Stimulated activated CD8-positive, alpha-beta memory T cell treated with anti-CD3 and anti-CD28 coated beads, Interleukin-7, amount 100 ng/mL, for 1 hour (primary cell): ENCODE measurements at places on chromosomes 6 and 20.

GRCh38 chr6:116238083-116238482, 15.8 kb downstream of the TSPYL4 start:
- DNase-seq: no peak

DNA sequence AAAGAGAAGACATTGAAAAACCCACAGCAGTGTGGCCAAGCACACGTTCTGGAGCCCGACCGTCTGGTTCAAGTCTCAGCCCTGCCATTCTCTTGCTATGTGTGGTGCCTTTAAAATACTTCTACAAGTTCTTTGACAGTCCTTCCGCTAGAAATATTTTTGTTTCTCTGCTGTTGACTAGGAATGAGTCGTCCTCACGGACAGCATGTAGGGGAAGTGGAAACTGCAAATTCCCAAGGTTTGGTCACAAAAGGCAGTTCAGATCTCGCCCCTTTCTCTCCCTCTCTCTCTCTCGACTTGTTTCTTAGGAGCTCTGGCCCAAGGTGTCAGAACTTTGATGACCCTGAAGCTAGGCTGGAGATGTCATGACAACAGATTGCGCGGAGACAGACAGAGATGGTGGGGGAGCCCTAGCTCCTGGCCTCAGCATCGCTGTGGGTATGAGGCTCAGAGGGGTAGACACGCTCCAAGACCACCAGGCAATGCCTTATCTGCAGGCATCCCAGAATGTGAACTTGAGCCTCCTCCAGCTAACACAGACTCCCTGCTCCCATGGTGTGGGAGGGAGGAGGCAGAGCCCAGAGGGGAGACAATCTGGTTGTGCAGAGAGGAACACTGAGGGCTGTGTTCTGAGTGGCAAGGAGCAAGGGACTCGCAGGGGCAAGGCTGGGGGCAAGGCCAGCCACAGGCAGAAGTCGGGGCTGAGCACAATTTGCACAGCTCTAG, 368.9 kb upstream of the SULF2 start:
- no peak for DNase-seq

GRCh38 chr6:160519133-160519532, 144.9 kb downstream of the LPA start:
- DNase-seq: no peak

- no peak for DNase-seq
Observed at GRCh38 chr6:17161076-17161475, 59.2 kb downstream of the STMND1 start.

DNA sequence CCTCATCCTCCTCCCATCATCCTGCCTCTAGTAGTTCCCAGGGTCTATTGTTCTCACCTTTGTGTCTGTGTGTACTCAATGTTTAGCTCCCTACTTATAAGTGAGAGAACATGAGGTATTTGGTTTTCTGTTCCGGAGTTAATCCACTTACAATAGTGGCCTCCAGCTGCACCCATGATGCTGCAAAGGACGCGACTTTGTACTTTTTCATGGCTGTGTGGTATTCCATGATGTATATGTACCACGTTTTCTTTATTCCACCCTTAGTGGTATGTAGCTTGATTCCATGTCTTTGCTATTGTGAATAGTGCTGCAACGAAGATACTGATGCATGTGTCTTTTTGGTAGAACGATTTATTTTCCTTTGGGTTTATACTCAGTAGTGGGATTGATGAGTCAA, 18.5 kb upstream of the ABT1 start:
- no peak for DNase-seq

GRCh38 chr6:131096786-131097185, 33.7 kb upstream of the EPB41L2 start:
- DNase-seq: no peak
